ENCODE measurements at places on chromosomes 3 and 15.

DNA sequence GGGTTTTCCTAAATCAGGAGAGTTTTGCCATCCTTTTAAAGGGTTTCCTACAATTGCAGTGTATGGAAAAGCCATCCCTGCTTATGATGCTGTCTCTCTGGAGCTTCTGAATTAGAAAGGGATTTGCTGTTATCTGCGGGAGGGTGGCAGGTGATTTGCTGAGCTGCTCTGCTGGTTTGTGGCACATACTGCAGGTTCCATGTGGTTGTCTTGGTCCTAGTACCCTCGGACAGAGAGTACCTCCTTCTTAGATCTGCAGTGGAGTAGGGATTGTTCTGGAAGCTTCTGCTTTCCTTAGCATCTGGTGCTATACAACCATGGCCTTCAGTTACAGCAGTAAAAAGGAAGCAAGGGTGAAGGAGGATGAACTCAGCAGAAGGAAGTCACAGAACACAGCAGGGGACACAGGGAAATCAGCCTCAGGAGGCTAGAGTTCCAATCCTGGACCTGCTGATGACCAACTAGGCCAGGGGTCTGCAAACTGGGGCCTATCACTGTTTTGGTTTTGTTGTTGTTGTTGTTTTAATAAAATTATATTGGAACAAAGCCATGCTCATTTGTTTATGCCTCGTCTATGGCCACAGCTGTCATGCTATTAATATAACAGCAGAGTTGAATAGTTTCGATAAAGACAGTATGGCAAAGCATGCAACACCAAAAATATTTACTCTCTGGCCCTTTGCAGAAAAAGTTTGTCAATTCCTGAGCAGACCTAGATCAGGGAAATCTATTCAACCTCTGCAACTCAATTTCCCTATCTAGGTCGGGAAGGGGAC lies 39.5 kb downstream of the STARD5 start:
- DNase-seq = no peak

- no peak for DNase-seq
Measured at GRCh38 chr15:62026487-62027262, 33.6 kb downstream of the VPS13C start.

GRCh38 chr3:122350814-122351418 lies 25.9 kb downstream of the CSTA start:
- peak; percentile 5 for DNase-seq

DNA sequence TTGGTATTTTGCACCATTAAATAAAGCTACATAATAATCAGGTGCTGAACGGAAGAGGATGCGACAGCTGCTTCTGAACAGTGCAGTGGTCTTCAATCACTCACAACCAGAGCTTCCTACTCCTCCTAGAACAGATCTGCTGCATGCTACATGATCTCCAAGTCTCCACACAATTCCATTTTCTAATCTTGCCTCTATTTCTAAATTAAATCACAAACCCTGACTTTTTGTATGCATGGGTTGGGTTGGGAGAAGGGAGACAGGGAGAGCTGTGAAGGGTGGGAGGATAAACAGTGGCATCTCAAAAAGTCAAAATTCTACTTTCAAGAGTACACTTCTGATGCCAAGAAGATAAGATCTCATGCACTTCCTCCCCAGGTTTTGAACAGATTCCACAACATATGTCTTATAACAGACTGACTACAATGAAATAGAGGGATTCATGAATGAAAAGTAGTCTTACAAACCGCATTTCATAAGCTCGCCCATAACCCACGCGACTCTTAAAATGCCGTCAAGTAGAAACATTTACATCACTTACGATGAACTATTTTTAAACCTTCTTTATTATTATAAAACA lies 57.2 kb downstream of the CHSY1 start:
- DNase-seq = no peak

DNA sequence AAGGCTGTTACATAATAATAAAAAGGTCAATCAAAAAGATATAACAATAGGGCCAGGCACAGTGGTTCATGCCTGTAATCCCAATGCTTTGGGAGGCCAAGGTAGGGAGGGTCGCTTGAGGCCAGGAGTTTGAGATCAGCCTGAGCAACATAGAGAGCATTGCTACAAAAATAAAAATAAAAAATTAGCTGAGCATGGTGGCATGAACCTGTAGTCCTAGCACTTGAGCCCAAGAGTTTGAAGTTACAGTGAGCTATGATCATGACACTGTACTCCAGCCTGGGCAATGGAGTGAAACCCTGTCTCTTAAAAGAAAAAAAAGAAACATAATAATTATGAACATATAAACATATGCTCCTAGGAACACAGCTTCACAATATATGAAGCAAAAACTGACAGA lies 29.3 kb downstream of the AVEN start:
- DNase-seq = no peak

GRCh38 chr3:196216089-196216564 lies at the start of gene SLC51A:
TSS of gene SLC51A (plus strand) at chr3:196216534. CDS start at chr3:196216713, 179 bp downstream.
- no peak for DNase-seq

DNA sequence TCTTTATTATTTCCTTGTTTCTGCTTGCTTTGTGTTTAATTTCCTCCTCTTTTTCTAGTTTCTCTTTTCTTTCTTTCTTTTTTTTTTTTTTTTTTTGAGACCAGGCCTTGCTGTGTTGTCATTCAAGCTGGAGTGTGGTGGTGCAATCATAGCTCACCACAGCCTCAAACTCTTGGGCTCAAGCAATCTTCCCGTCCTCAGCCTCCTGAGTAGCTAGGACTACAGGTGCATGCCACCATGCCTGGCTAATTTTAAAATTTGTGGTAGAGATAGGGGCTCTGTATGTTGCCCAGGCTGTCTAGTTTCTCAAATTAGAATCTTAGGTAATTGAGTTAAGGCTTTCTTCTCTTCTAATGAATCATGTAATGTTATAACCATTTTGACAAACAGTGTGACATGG lies 22.4 kb downstream of the SLMAP start:
- no peak for DNase-seq

GRCh38 chr15:67422296-67422695 lies 98.6 kb upstream of the C15orf61 start:
- DNase-seq = no peak

DNA sequence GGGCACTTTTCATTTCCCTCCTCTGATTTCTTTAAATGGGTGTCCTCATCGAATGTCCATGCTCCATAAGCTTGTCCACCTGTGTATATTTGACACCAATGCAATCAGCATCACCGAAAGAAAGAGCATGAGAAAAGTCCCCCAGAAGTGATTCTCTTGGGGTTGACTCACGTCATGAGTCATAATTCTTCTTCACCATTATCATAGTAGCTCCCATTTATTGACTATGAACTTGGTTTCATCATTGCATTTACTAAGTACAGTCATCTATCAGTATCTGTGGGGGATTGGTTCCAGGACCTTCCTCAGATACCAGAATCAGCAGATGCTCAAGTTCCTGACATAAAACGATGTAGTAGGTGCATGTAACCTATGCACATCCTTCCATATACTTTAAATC lies 372.5 kb upstream of the CFAP20DC start:
- no peak for DNase-seq

GRCh38 chr3:137642831-137643230 lies 121.3 kb upstream of the SOX14 start:
- DNase-seq = no peak

DNA sequence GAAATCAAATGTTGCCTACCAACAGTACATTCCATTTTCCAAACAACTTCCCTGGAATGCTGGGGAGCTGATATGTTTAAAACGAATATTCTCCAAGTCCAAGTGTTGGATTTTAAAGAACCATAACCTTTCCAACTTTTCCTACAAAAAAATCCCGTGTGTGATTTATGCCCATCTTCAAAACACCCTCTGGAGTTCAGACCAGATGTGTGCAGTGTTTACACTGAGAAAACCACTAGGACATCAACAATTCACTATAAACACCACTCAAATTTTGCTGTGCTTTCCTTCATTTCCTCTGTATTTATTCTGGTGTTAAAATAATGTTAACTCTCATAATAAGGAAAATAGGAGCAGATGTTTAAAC lies 2.4 kb downstream of the VGLL4 start:
- no peak for DNase-seq

- DNase-seq = no peak
Measured at GRCh38 chr3:83622526-83622925, 1336.3 kb upstream of the CADM2 start.

DNA sequence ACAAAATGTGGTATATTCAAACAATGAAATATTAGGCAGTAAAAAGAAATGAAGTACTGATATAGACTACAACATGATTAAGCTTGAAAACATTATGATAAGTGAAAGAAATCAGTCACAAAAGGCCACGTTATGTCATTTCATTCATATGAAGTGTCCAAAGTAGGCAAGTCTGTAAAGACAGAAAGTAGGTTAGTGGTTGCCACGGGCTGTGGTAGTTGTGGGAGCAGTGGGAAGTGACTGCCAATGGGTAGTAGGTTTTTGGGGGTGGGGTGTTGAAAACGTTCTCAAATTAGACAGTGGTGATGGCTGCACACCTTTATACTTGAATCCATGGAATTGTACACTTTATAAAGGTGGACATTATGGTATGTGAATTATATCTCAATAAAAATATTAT lies 12.1 kb downstream of the GALNT15 start:
- no peak for DNase-seq

- DNase-seq = no peak
Measured at GRCh38 chr15:77556622-77557021, 76.1 kb downstream of the LINGO1 start.

GRCh38 chr15:47872208-47872607 lies 154.9 kb downstream of the SEMA6D start:
- no peak for DNase-seq

GRCh38 chr3:8597219-8597853 lies 47.3 kb downstream of the SSUH2 start:
- no peak for DNase-seq

DNA sequence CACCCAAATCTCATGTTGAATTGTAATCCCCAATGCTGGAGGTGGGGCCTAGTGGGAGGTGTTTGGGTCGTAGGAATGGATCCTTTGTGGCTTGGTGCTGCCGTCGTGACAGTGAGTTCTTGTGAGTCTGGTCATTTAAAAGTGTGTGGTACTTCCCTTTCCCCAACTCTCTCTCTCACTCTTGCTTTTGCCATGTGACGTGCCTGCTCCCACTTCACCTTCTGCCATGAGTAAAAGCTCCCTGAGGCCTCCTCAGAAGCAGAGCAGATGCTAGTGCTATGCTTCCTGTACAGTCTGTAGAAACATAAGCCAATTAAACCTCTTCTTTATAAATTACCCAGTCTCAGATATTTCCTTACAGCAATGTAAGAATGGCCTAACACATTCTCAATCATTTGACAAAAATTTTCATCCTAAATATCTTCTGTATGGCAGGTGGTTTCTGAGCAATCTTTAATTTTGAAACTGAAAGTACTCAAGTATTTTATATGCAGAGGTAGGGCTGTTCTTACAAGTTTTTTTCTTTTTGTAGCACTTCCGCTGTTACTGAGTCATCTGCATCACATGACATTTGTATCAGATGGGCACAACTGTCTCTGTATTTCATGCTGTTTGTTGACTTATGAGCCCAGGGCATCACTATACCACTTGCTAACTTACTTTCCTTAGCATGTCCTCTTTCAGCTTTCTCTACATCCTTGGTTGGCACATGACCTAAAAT lies 8.8 kb downstream of the RPL39L start:
- no peak for DNase-seq

GRCh38 chr3:45064512-45065372 lies 38.6 kb downstream of the CLEC3B start:
- DNase-seq = no peak

GRCh38 chr3:186566772-186567071 lies 417 bp downstream of the TBCCD1 start:
- DNase-seq = no peak

DNA sequence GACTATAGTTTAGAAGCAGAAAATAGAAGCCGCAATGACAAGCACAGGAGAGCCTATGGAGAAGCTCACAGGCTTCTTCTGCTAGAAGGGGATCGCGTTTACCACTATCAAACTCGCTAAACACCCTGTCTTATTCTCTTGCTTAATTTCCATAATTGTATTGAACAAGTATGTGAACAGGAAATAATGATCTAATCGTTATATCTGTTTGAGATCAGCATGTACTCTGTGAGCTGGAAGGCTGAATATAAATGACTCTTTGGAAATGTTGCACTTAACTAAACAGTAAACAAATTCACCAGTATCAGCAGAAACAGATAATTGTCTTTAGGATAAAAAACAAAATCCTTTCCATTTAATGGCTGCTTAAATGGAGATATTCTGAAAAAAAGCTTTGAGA lies 15.0 kb downstream of the NEK10 start:
- no peak for DNase-seq

DNA sequence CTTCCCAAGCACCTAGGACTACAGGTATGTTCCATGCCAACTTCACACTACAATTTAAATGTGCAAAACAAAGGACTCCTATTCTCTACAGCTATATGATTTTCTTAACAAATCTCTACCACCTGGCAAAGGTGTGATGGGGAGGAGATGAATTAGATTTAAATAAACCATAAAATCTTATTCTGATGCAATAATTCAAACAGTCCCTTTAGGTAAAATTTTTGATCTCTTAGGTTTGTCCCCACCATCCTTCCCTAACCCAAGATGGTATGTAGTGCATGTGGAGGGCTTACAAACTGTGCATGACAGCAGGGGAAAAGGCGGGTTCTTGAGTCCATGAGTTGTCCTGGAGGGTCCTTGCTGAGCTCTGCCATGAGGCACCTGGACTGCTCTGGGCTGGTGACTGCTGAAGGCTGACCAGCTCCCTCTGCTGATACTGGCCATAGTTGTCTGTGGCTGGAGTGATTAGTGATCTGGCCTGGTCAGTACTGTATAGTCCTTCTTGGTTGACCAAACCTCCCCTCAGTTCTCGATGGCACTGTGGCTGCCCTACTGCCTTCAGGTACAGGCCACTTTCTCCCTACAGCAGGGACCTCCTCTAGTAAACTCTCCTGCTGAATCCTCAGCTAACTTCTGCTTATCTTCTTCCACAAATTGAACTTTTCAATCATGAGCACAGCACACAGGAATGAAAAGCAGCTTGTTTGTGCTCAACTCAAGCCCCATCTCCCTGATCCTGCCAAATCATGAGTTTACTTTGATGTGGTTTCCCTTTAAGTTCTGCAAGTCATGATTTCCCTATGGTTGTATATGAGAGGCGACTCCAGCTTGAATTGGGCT lies 30.1 kb downstream of the CFAP161 start:
- no peak for DNase-seq

GRCh38 chr3:175150812-175151401 lies 291.8 kb downstream of the NAALADL2 start:
- DNase-seq = no peak

- DNase-seq = no peak
Measured at GRCh38 chr3:134798681-134799311, 3.7 kb downstream of the EPHB1 start.

DNA sequence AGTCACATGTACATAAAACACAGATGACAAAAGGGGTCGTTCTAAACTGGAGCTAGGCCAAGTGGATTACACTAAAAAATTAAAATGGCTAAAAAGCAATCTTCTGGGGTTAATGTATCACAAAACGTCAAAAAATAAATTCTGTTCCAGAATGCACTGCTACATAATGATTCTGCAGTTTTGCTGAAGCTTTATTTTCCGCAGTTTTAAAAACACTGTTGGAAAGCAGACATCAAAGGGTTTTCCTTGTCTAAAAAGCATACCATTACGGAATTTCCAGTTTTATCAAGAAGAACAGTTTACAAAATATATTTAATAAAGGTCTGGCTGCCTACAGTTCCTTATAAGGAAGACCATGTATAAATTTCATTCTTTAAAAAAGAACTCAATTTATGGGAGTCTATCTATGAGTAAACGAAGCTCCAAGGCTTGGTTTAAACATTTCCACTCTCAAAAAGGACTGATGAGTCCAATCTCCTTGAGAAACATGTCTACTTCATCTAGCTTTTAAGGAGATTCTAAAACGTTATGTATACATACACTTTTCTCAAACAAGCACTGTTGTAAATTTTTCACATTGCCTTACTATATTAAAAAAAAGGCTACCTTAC lies 1.3 kb downstream of the DMXL2 start:
- no peak for DNase-seq

- no peak for DNase-seq
Measured at GRCh38 chr15:68149059-68149458, 56.1 kb downstream of the CALML4 start.

All from esophagus muscularis mucosa (tissue), 4 donors.